Daoy (cell line): ENCODE measurements at places on chromosomes 13 and 19. TPM values are rescaled to one million over a fixed set of nuclear protein-coding genes. Genes with fewer than 3 reads are reported as not detected.

The CYP4F2 gene
- not detected in 2 replicates for total RNA-seq

- DNase-seq: peak; percentile 34
These were observed 96.8 kb upstream of the WASF3 start for GRCh38 chr13:26460648-26461047.

GRCh38 chr13:21061029-21061763, at the start of gene LATS2:
Gene LATS2, minus strand, starts transcription at chr13:21061586. Its CDS starts 15,560 bp downstream, at chr13:21046026.
- peak; percentile 93 for DNase-seq

The TEX26 gene
- not detected in 2 replicates for total RNA-seq

DNA sequence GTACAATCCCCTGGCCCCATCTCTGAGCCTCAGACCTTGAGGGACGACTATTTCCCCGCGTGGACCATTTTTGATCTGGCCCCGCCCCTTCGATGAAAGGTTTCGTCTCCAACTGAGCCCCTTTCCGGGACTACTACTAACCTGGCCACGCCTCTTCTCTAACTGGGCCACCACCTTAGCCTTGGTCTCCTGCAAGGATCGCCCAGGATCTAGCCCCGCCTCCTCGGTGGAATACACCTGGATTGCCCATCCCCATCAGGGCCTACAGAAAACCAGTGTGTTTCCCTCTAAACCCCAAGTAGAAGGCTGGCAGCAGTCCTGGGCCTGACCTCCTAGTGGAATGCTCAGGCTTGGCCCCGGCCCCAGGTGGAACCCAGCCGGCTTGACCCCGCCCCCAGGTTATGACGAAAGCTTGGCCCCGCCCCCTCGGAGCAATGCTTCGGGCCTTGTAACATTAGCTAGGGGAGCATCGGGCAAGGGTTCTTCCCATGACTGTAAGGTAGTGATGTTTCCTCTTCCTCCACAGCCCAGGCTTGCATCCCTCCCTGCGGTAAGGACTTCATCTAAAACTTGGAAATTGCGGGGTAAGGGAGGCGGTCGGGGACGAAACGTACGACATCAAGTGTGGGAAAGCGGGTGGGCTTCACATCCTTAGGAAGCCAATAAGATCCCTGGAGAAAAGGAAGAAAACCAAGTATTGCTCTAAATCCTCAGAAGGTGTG, 9.1 kb downstream of the SPACA6 start:
- DNase-seq: peak; percentile 59

DNA sequence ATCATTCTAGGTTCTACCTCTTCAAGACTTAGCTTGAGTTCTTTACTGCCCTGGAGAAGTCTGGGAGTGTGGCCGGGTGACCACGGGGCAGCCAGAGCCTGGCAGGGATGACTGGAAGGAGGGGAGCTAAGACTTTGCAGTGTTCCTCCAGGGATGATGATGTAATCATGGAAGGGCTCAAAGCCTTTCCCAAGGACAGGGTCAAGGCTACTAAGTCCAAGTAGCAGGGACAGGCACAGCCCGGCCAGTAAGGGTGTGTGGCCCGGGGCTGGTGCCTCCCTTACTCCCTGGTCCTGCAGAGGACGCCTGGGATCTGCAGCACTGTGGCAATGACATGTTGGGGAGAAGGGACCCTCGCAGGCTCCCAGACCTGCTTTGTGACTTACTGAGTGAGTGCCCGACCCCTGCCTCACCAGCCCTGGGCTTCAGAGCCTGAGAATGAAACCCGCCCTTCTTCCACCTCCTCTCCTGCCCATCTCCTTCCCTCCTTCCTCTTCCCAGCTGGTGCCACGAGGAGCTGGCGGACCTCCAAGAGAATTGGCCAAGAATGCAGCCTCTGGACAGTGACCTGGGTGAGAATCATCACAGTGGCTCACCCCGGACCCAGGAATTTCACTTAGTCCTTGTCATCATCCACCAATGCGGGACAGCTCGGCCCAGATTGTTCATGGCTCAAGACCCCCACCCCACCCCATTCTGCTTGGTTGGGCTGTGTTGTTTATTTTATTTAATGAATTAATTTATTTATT, 15.6 kb upstream of the FBXO17 start:
- no peak for DNase-seq

- peak; percentile 51 for DNase-seq
These were observed 78.3 kb downstream of the CYSLTR2 start for GRCh38 chr13:48731957-48732569.

DNA sequence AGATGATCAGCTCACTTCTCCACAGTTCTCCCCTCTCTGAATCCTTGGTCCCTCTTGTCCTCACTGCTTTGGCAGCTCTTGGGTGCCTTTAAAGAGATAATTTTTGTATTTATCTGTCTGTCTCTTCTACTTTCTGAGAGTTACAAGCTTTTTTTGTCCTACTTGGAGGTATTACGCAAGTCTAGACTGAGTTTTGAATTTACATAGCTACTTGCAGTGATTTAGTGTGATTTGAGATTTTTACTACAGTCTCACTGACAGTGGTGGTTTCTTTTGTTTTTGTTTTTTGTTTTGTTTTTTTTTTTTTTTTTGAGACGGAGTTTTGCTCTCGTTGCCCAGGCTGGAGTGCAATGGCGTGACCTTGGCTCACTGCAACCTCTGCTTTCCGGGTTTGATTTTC, 22.1 kb downstream of the URI1 start:
- DNase-seq: no peak

DNA sequence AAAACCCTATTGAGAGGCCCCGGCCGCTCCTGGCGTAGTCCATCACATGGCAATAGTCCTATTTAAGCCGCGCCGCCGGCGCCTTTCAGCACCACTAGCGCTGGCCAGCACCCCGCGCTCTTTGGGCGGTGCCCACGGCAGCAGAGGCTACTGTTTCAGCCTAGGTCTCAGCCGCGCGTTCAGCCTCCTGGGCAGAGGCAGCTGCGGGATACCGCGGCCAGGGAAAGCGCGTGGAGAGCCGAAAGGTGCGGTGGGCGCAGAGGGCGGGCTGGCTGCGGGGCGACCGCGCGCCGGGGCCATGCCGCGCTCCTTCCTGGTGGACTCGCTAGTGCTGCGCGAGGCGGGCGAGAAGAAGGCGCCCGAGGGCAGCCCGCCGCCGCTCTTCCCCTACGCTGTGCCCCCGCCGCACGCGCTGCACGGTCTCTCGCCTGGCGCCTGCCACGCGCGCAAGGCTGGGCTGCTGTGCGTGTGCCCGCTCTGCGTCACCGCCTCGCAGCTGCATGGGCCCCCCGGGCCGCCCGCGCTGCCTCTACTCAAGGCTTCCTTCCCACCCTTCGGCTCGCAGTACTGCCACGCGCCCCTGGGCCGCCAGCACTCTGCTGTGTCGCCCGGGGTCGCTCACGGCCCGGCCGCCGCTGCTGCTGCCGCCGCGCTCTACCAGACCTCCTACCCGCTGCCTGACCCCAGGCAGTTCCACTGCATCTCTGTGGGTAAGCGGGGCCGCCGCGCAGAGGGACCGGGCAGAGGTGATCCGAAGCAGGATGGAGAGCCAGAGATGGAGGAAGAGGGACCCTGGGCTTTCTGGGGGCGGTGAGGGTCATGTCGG, at the start of gene GSX1:
Gene GSX1, plus strand, starts transcription at position 91 of the 826 bp plus-strand sequence. Its CDS starts 208 bp downstream, at position 299.
- DNase-seq: peak; percentile 83

- DNase-seq: no peak
These were observed 2.4 kb downstream of the CRLF1 start for GRCh38 chr19:18603958-18604819.

DNA sequence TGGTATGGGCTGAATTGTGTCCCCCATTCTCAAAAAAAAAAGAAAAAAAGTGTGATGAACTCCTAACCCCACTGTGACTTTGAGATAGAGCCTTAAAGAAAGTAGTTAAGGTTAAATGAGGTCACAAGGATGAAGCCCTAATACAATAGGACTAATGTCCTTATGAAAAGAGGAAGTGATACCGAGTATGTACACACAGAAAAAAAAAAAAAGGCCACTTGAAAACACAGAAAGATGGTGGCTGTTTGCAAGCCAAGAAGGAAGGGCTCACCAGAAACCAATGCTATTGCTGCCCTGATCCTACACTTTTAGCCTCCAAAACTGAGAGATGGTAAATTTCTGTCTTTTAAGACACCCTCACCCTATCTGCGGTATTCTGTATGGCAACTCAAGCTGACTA, 955.6 kb downstream of the PCDH17 start:
- DNase-seq: no peak

GRCh38 chr13:75316427-75316826, 165.5 kb downstream of the TBC1D4 start:
- no peak for DNase-seq

DNA sequence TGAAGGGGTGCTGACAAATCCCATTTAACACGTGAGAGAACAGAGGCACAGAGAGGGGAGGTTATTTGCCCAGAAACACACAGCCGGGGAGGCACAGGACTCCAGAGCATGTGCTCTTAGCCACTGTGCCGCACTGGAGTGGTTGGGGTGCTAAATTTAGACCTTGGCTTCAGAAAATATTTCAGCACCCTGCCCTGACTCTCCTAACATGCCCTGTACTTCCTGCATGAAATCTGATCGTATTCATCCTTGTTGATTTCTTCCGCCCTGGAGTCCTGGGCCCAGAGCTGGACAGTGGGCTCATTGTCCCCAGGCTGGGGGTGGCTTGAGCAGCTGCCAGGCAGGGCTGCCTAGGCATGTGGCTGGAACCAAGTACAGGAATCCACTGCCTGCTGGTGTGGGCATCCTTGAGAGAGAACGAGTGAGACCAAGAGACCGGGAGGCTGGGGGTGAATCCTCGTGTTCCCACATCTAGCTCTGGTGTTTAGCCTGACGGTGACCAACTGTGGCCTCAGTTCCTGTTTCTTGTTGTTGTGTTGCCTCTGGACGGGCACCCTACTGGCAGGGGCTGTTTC, 5.3 kb downstream of the SLC27A1 start:
- DNase-seq: peak; percentile 50

DNA sequence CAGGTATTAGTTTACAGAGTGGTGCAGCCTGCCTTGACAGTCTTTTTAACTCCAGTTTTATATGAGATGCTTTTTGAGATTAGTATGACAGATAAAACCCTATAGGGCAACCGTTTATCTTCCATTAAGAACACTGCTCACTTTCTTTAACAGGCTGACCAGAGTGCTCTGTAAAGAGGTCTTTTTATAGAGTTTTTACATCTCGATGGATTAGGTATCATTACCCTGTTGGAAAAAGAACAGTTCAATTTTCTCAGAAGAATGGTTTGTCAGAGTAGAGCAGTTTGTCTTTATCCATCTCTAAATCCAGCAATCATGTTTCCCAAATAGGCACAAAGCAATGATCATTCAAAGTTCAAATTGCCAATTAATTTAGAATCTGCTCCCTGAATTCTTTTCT, 395.2 kb upstream of the ARGLU1 start:
- no peak for DNase-seq

The SPINT2 gene
- 3.3 and 5.5 TPM in 2 replicates for total RNA-seq

- peak; percentile 49 for DNase-seq
These were observed 389.3 kb downstream of the SUCLA2 start for GRCh38 chr13:47611664-47612288.

GRCh38 chr19:6414793-6415590, 9.6 kb downstream of the KHSRP start:
- no peak for DNase-seq

DNA sequence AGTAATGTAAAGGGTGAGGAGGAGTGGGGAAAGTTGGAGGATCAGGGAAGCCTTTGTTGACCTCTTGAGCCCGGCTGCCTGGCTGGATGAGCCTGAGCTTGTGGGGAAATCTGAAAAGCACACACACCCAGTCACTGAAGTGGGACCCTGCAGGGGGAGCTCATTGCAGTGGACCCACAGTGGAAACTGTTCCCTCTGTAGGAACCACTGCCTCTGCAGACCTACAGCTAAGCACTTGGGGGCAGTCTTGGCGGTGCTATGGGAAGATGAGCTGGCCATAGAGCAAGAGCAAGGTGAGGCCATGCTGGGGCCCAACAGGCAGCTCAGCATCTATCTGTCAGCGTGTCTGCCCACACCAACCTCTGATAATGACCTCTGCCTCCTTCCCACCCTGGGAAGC, 294.8 kb downstream of the TSHZ3 start:
- peak; percentile 67 for DNase-seq

- no peak for DNase-seq
These were observed 79.9 kb downstream of the ZNF431 start for GRCh38 chr19:21221693-21222092.

The ZNF135 gene
- 0.40 and 0.86 TPM in 2 replicates for total RNA-seq

GRCh38 chr13:105611424-105611823, 924.0 kb downstream of the EFNB2 start:
- DNase-seq: peak; percentile 16

The SLC10A2 gene
- not detected in 2 replicates for total RNA-seq

GRCh38 chr19:5587071-5587455, 19.3 kb upstream of the TINCR start:
- no peak for DNase-seq

The MEIOSIN gene
- total RNA-seq: not detected in 2 replicates

GRCh38 chr19:21143428-21143827, 1.6 kb downstream of the ZNF431 start:
- no peak for DNase-seq

- no peak for DNase-seq
These were observed 15.1 kb downstream of the MYBPC2 start for GRCh38 chr19:50447750-50448149.

DNA sequence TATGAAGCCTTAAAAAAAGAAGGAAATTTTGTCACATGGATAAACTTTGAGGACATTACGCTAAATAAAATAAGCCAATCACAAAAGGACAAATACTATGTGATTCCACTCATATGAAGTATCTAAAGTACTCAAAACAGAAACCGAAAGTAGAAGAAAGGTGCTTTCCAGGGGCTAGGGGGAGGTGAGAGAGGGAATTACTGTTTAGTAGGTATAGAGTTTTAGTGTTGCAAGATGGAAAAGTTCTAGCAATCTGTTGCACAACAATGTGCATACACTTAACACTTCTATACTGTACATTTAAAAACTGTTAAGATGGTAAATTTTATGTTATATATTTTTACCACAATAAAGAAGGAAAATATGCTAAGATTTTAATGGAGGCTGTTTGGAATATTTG, 83.0 kb downstream of the POLR1D start:
- peak; percentile 13 for DNase-seq

DNA sequence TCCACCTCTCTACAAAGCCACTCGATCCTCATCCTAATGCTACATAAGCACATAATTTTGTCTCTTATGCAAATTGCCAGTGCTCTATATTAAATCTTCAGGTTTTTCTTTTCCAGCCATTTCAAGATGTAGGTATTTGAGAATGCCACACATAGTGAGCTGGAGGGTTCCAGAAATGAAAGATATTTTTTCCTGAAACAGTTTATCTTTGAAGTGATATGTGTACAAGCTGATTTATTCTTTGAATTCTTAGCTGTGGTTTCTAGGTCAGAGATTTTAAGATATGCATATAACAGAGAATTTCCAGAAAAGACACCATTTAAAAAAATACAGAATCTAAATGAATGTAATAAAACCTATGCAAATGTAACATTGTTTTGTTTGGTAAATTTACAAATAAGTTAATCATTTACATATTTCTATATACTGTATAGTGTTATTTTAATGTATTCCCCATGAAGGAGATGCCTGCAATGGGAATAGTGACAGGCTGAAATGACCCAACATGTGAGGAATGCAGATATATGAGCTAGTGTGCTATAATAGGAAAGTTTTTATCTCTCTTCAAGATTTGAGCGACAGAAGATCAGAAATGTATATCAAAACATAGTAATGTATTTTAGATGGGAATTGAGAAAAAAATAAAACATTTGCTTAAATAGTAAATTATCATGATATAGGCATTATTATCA, 570.2 kb downstream of the SLITRK1 start:
- no peak for DNase-seq

GRCh38 chr13:111897846-111898215, 169.1 kb upstream of the SOX1 start:
- DNase-seq: no peak

- no peak for DNase-seq
These were observed 1676.8 kb upstream of the PCDH20 start for GRCh38 chr13:63092456-63092855.

- DNase-seq: no peak
These were observed 109.5 kb upstream of the SPATA13 start for GRCh38 chr13:24050796-24051715.

- peak; percentile 41 for DNase-seq
These were observed 328.7 kb downstream of the SPRY2 start for GRCh38 chr13:80012251-80012650.
